NCI-H2029 (cell line): ENCODE measurements at places on chromosomes 16 and 17.

GRCh38 chr16:23406546-23407240 is 46.3 kb downstream of the COG7 start:
- DNase-seq = no peak

GRCh38 chr16:54324716-54325115 is 38.1 kb upstream of the IRX3 start:
- DNase-seq = peak; percentile 9

DNA sequence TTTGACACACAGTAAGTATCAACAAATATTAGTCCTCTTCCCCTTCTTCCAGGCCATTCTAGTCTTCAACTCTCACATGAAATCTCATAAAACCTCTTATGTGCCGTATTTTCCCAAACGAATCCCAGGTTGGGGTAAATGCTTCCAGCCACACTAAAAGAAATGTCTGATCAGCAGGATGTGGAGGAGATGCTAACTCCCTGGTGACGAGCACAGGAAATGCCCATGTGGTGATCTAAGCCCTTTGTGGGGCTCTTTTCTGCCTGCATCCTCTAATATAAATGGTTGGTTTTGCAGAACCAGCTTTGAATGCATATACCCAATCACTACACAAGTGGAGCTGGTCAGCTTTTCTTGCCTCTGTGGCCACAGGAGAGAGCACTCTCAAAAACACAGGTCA is 498.2 kb upstream of the ERCC4 start:
- DNase-seq = no peak

DNA sequence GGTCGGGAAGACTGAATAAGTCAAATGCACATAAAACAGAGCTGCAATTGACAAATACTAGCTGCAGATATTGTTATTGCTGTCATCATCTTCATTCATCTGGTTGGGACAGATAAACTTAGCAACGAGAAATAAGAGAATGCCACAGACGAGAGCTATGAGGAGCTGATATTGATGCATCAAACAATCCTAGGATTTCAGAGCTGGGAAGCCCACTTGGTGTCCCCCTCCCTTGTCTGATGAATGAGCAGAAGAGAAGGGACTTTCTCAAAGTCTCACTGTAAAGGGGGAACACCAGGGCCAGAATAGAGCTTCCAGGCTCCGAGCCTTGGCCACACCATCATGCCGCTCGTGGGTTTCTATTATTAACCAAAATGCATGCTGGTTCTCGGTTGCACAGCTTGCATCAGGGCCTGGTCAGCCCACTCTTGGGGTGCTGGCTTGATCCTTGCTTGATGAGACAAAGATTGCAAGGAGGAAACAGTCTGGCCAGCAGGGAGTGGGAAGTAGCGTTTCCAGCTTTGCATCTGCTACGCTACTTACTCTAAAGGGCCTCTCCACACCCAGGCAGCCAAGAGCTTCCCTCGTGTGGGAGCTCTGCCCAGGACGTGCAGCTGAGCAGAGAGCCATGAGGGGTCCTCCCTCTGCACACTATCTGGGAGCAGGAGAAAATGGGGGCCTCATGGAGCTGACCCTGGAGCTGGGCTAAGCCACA is 28.4 kb upstream of the EMP2 start:
- DNase-seq = no peak

GRCh38 chr16:78836802-78837491 is 737.5 kb downstream of the WWOX start:
- no peak for DNase-seq

DNA sequence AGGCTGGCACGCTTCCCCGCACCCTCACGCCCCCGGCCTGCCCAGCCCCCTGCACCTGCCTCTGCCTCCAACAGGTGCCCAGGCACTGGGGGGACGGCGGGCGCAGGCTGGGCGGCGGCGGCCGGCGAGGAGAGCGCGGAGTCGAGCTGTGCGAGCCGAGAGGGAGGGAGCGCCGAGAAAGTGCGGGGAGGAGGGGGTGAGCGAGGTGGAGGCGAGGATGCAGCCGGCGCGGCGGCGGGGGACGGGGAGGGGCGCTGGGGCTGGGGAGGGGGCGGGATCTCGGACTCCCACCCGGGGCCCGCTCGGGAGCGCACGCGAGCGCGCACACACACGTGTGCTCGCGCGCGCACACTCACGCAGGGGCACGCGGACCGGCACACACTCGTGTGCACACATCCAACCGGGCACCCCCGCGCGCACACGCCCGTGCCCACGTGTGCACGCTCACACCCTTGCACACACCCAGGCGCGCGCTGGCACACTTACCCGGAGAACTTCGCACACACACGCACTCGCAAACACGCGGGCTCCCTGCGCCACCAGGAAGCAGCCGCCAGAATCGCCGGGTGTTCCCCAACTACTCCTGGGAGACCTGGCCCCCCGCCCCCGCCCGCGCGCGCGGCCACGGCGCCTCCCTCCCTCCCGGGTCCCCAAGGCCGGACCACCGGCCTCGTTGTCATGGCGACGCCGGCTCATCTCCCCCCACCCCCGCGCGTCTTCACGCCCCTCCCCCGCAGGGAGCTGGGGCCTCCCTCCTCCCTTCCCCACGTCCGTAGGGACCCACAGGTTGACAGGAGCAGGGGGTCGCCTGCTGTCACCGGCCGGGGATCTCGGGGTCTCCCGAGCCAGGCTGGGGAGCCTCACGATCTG is at the start of gene DOC2A:
Gene DOC2A (minus strand): TSS at position 184 of the 870 bp plus-strand sequence. CDS start 805 bp downstream, outside the sequence.
- no peak for DNase-seq

- DNase-seq = no peak
Measured at GRCh38 chr17:75428543-75429469, 23.3 kb upstream of the GRB2 start.

- DNase-seq = no peak
Measured at GRCh38 chr16:85563515-85564276, 49.4 kb upstream of the GSE1 start.

DNA sequence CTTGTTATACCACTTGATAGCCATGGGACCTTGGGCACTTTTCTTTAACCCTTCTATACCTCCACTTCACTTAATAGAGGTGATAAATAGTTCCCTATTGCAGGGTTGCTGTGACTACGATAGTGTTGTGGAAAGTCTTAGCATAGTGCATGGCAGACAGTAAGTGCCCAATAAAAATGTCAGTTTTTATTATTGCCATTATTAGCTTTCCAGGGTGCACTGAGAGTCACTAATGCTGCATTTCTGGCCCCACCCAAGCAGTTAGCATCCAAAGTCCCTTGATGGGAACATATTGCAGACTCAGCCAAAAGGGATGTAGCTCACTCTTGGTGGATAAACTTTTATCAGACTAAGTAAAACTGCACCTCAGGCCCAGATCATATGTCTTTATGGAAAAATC is 41.5 kb upstream of the TEKT3 start:
- DNase-seq = no peak

GRCh38 chr16:76195648-76196047 is 81.6 kb upstream of the CNTNAP4 start:
- DNase-seq = no peak

DNA sequence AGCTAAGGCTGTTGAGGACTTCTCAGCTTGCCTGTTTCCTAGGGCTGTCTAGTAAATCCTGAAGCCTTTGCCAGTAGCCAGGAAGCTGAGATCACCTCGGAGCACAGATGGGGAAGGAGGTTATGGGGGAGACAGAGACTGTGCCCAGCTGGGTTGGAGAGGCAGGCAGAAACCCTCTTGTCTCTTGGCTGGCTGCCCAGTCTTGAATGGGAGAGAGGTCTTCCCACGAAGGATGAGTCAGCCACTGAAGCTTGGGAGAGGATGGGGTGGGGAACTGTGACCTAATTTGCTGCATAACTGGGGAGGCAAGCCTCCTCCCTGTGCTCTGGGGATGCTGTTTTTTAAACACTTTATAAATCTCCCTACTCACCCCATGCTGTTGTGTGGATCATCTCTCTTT is 69.8 kb downstream of the SHISA9 start:
- DNase-seq = peak; percentile 87

GRCh38 chr16:28187595-28188004 is 24.2 kb downstream of the XPO6 start:
- no peak for DNase-seq

GRCh38 chr17:19344311-19345066 is 18.0 kb downstream of the B9D1 start:
- DNase-seq = no peak

- no peak for DNase-seq
Measured at GRCh38 chr17:54972406-54973138, 4.0 kb downstream of the STXBP4 start.

GRCh38 chr17:69213059-69213813 is 15.4 kb downstream of the ABCA10 start:
- no peak for DNase-seq

- no peak for DNase-seq
Measured at GRCh38 chr17:39835038-39835786, 28.9 kb downstream of the IKZF3 start.

DNA sequence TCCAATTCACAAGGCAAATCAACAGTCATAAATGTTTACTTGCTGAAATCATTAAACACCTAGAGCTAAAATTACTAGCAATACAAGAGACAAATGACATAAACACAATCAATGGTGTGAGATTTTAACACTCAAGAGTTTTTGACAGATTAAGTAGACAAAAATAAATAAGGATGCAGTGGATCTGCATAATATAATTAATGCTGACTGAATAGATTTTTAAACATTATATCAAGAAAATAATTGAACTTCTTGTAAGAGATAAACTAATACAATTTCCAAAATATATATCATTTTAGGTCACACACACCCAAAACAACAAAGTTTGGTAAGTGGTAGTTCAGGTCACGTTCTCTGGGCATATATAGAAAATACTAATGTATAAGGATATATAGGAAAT is 322.6 kb upstream of the XYLT1 start:
- no peak for DNase-seq

GRCh38 chr17:74260525-74260850 is 13.5 kb upstream of the DNAI2 start:
- no peak for DNase-seq

GRCh38 chr17:2175294-2175628 is 120.4 kb downstream of the HIC1 start:
- DNase-seq = no peak

GRCh38 chr17:3004925-3005324 is 58.5 kb downstream of the OR1D5 start:
- no peak for DNase-seq

- no peak for DNase-seq
Measured at GRCh38 chr17:50532452-50533024, at the start of gene EPN3. TSS of gene EPN3 (plus strand) at chr17:50532735. CDS start at chr17:50536557, 3,822 bp downstream.

- DNase-seq = no peak
Measured at GRCh38 chr16:73546341-73546845, 498.5 kb upstream of the ZFHX3 start.

GRCh38 chr17:44219616-44220212 is at the start of gene UBTF:
TSS of gene UBTF (minus strand) at chr17:44219675. CDS start at chr17:44218229, 1,446 bp downstream.
- peak; percentile 35 for DNase-seq

DNA sequence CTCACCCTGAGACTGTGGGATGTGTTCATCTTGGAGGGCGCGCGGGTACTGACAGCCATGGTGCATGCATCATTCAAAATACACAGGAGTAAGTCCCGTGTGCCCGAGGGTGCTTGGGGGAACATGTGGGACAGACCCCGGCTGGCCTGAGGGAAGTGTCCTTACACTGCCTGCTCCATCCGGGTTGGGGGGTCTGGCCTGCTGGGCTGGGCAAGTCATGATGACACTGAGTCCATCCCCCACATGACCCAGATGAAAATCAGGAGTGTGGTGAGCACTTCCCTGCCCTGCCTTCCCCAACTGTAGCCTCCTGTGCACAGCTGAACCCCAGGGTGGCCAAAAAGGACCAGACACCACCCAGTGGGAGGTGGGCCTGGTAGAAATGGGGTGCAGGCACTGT is 10.8 kb downstream of the TBC1D26 start:
- no peak for DNase-seq

DNA sequence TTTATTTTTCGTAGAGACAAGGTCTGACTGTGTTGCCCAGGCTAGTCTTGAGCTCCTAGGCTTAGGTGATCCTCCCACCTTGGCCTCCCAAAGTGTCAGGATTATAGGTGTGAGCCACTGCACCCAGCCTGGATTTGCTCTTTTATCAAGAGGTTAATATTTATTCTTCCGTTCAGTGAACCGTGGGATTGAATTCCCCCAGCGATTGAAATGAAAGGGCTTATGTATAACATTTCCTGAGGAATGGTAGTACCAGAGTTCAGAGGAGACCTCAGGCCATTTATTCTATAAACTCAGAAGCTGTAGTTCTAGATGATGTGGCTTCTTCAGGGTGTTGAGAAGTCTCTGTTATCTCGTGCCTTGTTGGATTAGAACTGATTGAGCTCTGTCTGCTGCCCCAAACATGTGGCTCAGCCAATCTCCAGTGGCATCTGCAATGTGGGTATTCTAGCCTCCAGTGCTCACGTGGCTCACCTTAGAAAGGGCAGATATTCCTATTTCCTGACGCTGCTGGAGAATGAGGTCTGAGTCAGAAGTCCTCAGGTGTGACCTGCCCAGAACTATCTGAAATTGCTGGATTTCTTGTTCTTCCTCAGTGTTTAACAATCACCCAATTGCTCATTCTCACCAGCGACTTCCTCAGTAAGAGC is 22.5 kb downstream of the HMOX2 start:
- DNase-seq = no peak

DNA sequence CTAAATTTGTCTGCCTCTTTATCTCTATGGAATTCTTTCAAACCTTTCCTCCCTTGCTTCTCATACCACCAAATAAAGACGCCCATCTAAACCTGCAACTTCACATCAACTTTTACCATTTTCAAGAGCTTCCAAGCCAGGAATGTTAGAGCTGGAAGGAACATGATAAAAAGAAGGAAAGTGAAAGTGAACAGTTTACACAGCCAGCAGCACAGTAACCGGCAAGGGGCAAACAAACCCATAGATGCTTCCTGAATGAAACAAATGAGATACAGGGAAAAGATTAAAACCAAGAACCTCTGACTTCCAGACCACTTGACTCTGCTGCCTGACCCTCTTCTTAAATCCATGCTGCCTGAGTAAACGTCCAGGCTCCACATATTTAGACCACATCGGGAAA is 231.1 kb upstream of the CA10 start:
- no peak for DNase-seq

DNA sequence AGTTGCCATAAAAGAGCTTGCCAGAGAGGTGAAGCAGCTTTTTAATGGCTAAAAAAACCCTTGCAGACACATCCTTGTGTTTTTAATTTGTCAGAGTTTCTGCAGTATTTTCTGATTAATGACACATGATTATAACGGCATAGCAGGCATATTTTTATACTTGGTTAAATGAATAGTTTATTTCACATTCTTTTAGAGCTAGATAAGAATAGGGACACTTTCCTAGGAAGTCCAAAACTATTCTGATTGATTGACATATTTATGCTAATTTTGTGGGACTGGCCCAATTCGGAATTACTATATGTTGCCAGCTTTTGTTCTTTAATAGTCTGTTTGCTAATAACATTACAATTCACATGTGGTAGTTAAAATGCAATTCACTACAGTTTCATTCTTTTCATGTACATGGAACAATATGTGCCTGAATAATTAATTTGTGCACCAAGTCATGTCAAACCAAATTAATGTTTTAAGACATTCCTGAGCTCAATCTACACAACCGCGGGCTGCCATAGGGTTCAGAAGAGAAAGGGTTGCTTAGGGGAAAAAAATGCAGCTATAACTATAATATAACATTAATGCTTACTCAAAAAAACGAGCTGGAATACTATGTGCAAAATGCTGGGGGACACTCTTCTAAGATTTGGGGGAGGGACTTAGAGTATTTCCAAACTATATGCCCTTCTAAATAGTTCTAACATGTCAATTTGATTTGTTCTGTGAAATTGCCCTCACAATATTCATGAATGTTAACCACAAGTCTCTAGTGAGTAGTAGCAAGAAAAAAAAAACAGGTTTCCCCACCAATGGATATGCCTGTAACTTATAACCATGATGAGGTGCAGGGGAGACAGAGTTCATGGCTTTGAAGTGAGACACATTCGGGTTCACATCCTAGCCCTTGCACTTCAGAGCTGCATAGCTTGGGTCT is 305.4 kb downstream of the CEP112 start:
- no peak for DNase-seq

- no peak for DNase-seq
Measured at GRCh38 chr16:84517366-84517765, 12.9 kb upstream of the MEAK7 start.
